Sciatic nerve (tissue), 2 donors: ENCODE measurements at places on chromosomes 7 and 10.

DNA sequence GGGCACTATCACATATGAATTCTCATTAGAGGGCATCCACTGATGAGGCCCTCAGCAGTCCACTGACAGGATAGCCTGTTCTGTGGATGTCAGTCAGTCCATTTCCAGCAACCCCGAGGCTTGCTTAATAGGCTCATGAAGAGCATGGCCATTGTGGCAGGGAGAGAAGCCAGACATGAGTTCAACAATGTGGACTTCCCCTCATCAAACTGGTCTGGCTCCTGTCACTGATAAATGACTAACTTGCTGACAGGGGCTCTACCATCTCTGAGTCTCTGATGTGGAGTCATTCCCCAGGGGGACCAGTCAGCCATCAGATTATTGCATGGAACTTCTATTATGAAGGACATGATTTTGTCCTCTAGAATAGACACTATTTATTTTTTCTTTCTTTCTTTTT lies 19.8 kb upstream of the TRIL start:
- no peak for DNase-seq

GRCh38 chr7:20506175-20506574 lies 109.3 kb upstream of the ABCB5 start:
- no peak for DNase-seq

- DNase-seq = no peak
Measured at GRCh38 chr7:50293509-50294179, 10.9 kb upstream of the IKZF1 start.

- no peak for DNase-seq
Measured at GRCh38 chr10:71531485-71532446, 135.0 kb downstream of the CDH23 start.

- DNase-seq = peak; percentile 69
Measured at GRCh38 chr7:139108266-139109187, 993 bp downstream of the ZC3HAV1 start.

- DNase-seq = no peak
Measured at GRCh38 chr7:12436126-12436525, 32.5 kb upstream of the VWDE start.

- peak; percentile 63 for DNase-seq
Measured at GRCh38 chr7:12570534-12571461, at the start of gene SCIN. Gene SCIN, plus strand, starts transcription at chr7:12570720. Its CDS starts 67 bp downstream, at chr7:12570787.

GRCh38 chr10:123995082-123995460 lies 98.3 kb downstream of the CHST15 start:
- peak; percentile 59 for DNase-seq

GRCh38 chr7:120993553-120994191 lies 5.2 kb downstream of the CPED1 start:
- no peak for DNase-seq

DNA sequence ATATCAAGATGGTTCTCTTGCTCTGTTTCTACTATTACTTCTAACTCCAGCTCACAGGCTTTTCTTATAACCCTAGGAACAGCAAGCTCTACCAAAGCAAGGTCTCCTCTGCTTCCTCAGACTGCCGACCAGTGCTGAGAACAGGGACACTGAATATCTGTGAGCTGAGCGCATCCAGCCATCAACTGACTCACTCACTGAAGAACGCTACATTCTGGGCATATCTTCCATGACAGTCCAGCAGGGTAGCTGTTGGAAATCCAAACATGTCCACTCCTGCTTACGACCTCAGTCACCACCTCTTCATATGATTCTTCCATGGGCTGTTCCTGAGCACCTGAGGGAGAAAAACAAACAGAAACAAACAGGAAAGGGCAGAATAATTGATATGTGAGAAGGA lies 2.8 kb downstream of the ZNF32 start:
- DNase-seq = no peak

- DNase-seq = no peak
Measured at GRCh38 chr7:24862461-24862860, 105.2 kb upstream of the GSDME start.

DNA sequence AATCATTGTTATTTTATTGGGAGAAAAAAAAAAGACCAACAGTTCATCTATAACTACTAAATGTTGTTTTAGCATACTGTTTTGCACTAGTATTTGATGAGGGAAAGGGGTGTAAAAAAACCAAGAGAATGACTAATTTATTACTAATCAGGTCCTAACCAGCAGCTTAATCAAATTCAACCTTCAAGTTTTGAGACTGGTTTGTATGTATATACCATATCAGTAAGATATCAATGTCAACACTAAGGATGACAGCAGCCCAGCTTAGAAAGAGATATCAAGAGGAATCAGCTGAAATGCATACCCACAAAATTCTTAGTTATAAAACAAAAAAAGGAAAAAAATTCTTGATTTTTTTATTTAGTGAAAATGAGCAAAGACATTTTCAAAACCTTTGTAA lies 122.6 kb downstream of the KMT2C start:
- no peak for DNase-seq

DNA sequence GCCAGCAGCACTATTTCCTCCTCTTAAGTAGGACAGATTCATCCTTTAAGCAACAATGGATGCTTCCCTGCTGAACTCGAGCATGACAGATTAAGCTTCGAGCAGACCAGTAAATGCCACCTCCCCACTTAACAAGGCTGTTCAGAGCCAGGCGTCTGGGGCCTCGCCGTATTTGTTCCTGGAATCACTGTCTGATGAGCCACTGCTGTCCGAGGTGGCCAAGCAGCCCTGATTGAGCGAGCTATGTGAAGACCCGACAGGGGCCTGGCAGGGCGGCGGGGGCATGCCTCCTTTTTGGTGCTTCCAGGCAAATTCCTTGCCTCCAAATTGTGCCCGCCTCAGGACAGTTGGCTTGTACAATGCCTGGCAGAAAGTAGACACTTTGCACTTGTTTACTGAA lies 862.6 kb downstream of the NRG3 start:
- DNase-seq = no peak

DNA sequence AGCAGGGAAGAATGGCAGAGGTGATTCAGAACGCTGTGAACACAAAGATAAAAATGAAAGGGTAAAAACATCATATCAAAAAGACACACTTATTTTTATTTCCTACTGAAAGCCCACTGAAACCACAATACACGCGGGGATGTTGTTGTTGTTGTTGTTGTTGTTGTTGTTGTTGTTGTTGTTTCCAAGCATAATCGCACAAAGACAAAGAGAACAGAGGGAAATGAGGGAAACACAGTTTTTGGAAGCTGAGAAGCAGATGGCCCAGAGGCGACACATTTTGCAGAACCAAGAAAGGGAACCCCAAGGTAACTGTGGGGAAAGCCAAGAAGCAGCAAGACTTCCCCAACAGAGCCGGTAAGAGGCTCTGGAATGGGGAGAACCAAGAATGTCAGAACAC lies 113.9 kb downstream of the PARD3 start:
- no peak for DNase-seq

DNA sequence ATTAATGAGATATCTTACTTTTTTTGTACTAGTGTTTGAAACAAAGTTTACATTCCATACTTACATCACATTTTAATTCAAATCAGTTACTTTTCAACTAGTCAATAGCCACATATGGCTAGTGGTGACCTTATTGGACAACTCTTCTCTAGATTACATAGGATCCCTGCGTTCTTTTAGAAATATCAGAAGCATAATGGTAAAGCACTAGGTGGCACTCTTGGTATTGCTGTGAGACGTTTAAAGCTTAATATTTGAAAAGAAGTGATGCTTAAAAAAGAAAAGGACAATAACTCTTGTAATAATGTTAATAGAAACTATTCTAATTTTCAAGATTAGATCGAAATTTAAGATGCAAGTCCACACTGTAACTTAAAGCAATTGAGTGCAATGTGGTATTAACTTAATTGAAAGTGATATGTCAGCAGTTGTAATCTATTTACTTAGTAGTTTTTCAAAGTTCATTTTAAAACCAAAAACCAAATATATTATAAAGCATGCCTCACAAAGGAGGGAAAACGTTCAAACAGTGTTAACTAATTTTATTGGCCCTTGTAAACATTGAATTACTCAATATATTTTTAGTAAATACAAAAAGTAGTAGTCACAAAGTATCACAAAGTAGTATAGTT lies 339.1 kb downstream of the ATRNL1 start:
- DNase-seq = no peak

GRCh38 chr7:37208528-37208927 lies 240.1 kb downstream of the ELMO1 start:
- peak; percentile 79 for DNase-seq
